ENCODE measurements at places on chromosomes 7 and 10. TPM values are rescaled to one million over a fixed set of nuclear protein-coding genes. Genes with fewer than 3 reads are reported as not detected.

The CFAP58 gene
- total RNA-seq: 0.12 TPM

The MYOZ1 gene
- total RNA-seq: 0.52 TPM

The ANAPC16 gene
- 128 TPM for total RNA-seq

The CNTNAP2 gene
- 1.6 TPM for total RNA-seq

The EIF5AL1 gene
- 0.14 TPM for total RNA-seq

The CYP3A4 gene
- 9.7 TPM for total RNA-seq

The SPDYE9 gene
- total RNA-seq: not detected

The RUFY2 gene
- 25.0 TPM for total RNA-seq

The CALHM3 gene
- not detected for total RNA-seq

The CTAGE4 gene
- total RNA-seq: 7.5 TPM

The GPRIN2 gene
- total RNA-seq: 14.8 TPM

The SLC13A1 gene
- total RNA-seq: 132 TPM

The PPP1R3C gene
- 47.6 TPM for total RNA-seq

The PLPP4 gene
- total RNA-seq: 0.60 TPM

The ANKRD61 gene
- total RNA-seq: not detected

The ANXA8L1 gene
- not detected for total RNA-seq

The LIPJ gene
- total RNA-seq: not detected

The OR2A5 gene
- total RNA-seq: not detected
